Left lung (tissue), 14 donors: ENCODE measurements at places on chromosomes 13 and 19. TPM values are rescaled to one million over a fixed set of nuclear protein-coding genes. Genes with fewer than 3 reads are reported as not detected.

The KISS1R gene
- not detected for polyA plus RNA-seq

The KIR2DL4 gene
- polyA plus RNA-seq: not detected

The ZNF888 gene
- polyA plus RNA-seq: 14.0 TPM

The LHFPL6 gene
- polyA plus RNA-seq: 73.2 TPM

DNA sequence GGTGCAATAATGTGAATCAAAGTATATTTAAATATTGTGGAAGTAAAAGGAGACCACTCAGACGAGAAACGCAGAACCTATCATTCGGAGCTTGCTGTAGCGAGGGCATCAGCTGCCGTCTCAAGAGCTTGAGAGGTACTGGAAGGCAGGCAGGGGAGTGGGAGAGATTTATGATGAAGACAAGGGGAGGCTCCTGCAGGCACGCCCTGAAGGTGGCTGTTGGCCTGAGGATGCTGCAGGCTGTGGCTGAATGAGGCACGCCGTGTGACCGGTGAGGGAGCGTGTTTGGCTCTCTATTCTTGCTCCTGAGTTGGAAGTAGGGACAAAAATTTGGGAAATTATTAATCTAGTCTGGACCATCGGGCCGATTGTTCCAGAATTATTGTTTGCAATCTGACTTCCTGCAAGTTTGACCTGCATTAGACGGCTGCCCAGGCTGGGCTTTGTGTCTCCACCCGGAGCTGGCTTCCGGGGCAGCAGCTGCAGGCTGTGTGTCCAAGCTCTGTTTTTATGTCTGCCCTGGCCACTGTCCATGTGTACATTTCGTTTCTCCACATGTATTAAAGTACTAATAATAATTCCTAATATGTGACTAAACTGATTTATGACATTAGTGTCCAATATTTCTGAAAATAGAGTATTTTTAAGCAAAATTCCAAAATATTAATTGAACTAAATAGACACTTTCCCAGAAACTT lies 91.1 kb upstream of the ANKRD10 start:
- DNase-seq: peak; percentile 75

DNA sequence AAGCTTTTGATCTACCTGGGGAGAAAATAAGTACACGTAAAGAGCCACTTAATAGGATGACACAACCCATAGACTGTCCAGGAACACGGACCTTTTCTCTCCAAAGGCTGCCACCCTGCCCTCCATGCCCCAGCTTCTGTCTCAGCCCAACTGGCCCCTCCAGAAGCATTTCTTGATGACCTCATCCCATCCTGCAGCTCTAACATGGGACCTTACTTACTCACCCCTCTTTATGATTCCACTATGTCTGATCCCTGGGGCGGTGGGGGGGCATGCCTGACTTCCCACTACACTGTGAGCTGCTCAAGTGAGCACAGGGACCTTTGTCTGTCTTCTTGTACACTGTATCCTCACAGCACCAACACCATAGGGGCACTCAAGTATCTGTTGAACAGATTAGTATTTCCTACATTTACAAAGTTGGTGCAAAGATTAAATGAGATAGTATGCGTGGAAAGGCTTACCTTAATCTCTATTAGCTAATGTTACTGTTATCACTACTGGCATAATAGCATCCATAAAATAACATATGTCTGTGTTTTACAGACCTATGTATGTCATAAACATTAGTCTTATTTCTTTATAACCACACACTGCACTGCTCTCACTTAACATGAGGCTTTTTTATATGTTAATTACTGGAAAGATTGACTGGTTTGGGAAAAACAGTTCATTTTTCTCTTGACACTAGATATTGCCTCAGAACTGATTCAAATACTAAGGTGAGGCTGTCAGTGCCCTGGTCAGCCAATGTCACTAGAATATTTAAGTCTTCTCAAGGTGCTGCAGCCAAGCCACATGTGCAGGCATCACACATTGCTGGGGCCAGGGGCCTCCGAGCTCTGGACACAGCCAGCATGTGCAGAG lies 100.9 kb downstream of the FOXO1 start:
- no peak for DNase-seq

DNA sequence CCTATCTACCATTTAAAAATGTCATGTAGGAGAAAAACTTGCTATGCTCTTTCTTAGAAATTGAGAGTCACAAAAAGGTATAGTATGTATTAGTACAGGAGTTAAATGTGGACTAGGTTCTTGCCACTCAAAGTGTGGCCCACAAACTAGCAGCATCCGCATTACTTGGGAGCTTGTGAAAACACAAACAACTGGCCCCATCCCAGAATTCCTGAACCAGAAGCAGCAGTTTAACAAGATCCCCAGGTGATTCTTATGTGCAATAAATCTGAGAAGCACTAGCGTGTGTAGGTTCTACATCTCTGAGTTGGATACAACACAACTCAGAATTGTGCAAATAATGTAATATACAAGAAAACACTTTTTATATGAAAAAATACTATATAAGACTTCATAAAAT lies 325.9 kb downstream of the DCT start:
- DNase-seq: no peak

DNA sequence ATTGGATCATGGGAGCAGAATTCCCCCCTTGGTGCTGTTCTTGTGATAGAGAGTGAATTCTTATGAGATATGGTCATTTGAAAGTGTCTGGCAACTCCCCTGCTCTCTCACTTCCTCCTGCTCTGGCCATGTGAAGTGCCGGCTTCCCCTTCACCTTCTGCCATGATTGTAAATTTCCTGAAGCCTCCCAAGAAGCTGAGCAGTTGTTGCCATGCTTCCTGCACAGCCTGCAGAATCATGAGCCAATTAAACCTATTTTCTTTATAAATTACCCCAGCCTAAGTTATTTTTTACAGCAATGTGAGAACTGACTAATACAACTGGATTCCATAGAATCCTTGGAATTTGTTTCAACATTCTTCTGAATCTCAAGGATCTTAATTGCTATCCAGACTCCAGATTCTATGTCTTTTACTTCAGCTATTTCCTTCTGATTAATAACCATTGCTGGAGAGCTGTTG lies 328.1 kb downstream of the SLITRK5 start:
- no peak for DNase-seq

DNA sequence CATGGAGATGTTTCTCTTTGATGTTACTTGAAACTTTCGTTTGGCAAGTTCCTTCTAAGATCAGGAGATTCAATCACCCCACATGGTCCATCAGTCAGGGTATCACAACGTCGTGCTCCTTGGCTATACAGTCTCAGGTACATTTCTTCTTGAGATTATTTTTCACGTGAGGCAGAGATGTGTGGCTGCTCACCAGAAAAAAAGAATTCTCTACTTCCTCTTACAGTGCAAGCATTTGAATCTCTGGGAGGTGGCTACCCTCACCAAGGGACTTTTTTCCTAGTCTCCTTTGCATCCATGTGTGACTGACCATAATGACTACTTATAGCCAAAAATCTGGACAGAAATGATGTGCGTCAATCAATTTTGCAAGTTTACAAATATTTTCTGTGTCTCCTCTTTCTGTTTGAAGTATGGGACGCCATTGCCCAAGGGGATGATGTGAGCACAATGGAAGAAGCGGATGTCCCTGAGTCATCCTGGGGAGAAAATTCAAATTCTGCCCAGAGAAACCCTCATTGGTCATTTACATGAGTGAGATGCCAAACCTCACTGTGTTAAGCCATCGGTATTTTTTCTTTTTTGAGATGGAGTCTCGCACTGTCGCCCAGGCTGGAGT lies 8.6 kb upstream of the LAIR2 start:
- DNase-seq: no peak

DNA sequence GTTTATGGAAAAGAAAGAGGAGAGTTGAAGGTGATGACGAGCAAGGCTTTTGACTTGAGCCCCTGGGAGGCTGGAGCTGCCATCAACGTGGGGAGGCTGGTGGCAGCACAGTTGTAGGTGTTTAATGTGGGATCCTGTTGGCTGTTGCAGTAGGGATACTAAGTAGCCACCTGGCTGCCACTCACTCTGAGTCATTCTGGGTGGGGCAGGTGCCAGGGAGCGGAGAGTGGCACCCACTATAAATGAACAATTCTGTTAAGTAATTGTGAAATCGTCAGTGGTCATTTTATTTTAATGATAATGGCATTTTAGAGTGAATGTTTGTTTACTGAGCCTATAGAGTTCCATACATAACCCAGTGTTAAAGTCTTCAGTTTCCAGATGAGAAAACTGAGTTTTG lies 9.8 kb downstream of the ZNF317 start:
- no peak for DNase-seq

GRCh38 chr19:30920222-30920621 lies 429.0 kb downstream of the TSHZ3 start:
- DNase-seq: no peak

- peak; percentile 88 for DNase-seq
These were observed 34.4 kb upstream of the NANOS3 start for GRCh38 chr19:13842291-13843103.

- no peak for DNase-seq
These were observed 85.0 kb upstream of the UBL3 start for GRCh38 chr13:29935309-29935981.

GRCh38 chr19:12985049-12985776 lies 10.1 kb upstream of the NFIX start:
- DNase-seq: no peak
